Prostate gland (tissue), 2 donors: ENCODE measurements at places on chromosomes 1 and 21. TPM values are rescaled to one million over a fixed set of nuclear protein-coding genes. Genes with fewer than 3 reads are reported as not detected.

The FTCD gene
- 19.0 TPM for total RNA-seq

The SIK1 gene
- total RNA-seq, result 0.14 TPM

The ESRRG gene
- total RNA-seq, result 4.1 TPM

The UBXN10 gene
- 10.6 TPM for total RNA-seq

The PPFIA4 gene
- 16.9 TPM for total RNA-seq
